Skeletal muscle cell (primary cell): ENCODE measurements at places on chromosomes 3 and 15.

GRCh38 chr3:18047052-18047451 is 304.6 kb upstream of the TBC1D5 start:
- DNase-seq: no peak

GRCh38 chr3:45881078-45882022 is 5.0 kb upstream of the CCR9 start:
- DNase-seq: no peak

GRCh38 chr3:125316246-125316645 is 58.9 kb downstream of the ZNF148 start:
- DNase-seq: no peak

- DNase-seq: no peak
Measured at GRCh38 chr3:165549665-165550064, 287.6 kb downstream of the BCHE start.

DNA sequence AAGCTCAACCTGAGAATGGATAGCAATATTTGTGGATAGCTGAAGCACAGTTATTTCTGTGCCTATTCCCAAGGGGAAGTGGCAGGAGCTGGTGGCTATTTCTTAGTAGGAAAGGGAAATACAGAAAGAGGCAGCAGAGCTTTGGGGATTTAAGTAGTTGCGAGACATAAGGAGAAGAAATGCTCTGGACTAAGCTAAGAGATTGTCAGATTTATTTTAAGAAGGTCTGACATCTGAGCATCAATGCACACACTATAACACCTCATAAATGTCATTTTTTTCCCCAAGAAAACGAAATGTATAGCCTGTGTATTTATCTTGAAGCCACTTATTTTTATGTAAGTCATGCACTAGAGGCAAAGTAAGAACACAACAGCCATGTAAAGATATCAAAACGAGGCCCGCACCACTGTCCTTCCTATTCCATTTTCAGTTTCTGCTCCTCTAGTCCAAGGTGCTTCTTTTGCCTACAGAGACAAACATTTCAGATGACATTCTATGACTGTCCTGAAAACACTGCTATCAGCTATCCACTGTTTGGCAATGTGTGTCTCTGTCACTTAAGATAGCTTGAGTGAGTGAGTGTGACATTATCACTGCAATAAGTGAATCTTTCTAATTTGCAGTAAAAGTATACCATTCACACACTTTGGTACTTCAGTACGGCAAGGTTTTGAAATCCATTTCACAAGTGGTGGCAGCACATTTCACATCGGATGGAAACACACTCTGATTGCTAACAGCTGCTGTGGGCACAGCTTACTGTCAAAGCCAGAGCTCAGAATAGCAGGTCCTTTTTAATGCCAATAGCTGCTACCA is 62.7 kb upstream of the ICE2 start:
- no peak for DNase-seq

GRCh38 chr15:62881056-62881455 is 161.5 kb upstream of the TPM1 start:
- no peak for DNase-seq

DNA sequence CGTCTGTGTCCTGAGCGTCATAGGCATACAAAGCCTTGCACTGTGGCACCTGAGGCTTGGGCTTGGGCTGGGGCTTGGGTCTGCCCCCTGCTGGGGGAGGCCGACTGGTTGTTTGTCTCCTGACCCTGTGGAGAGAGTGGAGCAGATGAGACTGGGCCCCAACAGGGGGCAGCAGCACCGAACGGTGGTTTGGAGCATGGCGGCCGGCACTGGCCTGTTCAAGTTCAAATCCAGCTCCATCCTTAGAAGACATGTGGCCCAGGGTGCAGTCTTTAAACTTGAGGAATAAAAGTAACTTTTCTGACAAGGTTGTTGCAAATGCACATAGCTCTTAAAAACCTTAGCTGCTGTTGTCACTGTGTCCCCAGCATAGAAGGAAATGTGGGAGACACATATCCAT is 33.3 kb downstream of the CCNB2 start:
- DNase-seq: no peak

- DNase-seq: no peak
Measured at GRCh38 chr15:47678040-47678439, 39.3 kb upstream of the SEMA6D start.

DNA sequence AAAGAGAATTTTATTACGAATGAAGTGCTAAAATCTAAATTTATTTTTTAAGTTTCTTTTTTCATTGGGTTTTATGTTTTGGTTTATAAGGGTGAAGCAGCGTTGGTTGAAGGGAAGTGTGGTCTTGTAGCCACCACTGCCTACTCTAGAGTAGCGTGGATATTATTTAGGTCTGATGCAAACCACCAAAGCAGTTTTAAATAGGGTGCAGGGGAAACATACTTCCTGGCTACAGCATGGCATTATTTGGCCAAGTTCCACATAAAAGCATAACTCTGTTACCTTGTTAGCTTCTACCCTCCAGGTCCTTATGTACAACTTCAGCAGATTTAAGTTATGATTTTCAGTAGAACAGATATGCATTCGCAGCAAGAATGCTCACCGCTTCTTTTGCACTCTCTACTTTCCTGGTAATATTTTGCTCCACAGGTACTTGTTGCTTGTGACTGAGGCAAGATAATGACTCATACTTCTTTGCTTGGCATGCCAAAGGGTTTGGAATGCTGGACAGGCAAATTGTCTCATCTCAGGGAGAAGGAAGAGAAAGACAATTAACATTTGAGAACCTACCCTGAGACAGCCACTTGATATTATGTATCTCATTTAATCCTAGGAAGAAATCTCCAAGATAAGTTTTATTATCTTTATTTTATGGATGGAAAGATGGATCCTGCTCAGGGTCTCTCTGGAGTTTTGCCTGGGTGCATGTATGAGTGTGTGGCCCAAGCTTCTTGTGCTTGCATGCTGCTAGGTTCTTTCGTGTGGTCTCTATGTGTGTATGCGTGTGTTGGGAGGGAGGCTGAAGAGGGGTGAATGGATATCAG is 5.4 kb downstream of the TGFBR2 start:
- no peak for DNase-seq

DNA sequence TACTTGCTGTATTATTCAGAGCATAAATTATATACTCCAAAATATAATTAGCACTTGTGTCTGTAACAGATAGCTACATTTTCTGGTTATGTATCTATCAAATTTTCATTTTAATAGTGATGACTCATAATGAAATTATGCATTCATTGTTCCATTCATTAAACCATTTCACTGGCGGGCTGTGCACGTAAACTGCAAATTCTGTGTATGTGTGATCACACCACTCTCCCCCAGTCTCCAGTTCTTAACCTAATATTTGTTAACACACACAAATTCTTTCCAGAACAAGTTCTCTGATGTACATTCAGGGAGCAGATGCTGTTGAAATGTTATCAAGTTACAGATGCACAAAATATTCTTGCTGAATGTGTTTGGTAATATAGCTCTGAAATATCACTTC is 3.8 kb upstream of the KCNMB2 start:
- no peak for DNase-seq

- no peak for DNase-seq
Measured at GRCh38 chr3:58574106-58574505, 3.1 kb downstream of the FAM107A start.

GRCh38 chr3:53645754-53646153 is 151.3 kb downstream of the CACNA1D start:
- no peak for DNase-seq

- no peak for DNase-seq
Measured at GRCh38 chr3:123706871-123707270, 122.0 kb upstream of the HACD2 start.

DNA sequence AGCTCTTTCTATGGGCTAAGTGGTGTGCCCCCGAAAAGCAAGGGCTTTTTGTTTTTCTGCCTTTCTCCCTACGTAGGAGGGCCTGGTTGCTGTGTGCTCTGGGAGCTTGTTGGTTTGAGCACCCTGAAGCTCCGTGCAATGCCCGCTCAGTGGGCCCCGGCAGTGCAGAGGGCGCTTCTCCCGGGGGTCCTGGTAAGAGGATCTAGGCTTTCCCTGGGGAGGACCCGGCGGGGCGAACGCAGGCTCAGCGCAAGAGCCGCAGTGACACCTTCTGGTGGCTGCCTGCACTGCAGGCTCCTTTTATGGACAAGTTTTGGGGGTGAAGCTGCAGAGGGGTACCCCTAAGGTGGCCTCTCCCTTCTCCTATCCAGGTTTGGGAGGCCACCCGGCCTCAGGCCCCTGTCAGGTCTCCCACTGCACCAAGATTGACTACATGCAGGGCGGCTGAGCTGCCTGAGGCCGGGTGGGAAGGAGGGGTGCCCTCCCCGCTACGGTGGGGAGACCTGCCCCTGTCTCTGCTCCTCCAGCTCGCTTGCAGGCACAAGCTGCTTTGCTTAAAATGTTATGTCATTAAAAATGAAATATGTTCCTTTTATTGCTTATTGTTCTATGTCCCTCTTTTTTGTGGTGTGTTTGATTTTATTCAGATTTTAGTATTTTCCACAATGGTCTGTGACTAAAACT is 387.9 kb downstream of the GABRG3 start:
- no peak for DNase-seq

- no peak for DNase-seq
Measured at GRCh38 chr15:64731805-64732151, 43.6 kb downstream of the RBPMS2 start.

DNA sequence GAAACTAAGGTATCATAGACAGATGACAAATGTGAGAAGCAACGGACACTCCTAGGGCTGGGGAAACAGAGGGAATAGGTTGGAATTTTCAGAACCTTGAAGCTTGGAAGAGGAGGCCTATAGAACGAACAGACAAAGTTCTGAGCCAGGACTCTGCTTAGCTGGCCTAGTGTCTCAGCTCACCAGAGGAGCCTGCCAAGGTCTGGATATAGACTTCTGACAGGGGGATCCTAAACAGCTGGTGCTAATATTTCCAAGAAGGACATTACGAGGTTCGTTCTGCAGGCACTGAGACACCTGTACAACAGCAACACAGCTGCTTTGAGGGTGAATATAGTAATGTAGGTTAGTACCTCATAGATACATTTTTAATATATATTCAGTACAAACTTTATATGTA is 266.3 kb downstream of the CHL1 start:
- DNase-seq: no peak

GRCh38 chr3:40387001-40387894 is at the start of gene ENTPD3:
Gene ENTPD3 (plus strand): TSS chr3:40387184. CDS start chr3:40388058, 874 bp downstream.
- DNase-seq: no peak

DNA sequence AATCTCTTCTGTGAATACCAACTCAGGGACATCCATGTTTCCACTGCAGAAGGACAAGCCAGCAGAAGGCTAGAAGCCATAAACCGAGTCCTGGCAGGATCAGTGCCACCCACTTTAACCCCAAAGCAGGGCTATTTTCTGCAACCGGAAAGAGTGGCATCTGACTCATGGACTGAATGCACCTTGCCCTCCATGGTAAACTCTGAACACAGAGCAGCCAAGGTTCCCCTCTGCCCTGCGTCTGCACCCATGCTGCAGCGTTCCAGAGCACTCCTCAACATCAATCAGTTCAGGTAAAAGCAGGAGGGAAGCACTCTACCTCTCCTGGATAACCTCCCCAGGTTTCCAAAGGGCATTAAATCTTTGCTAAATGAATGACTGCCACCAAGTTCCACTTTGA is 801 bp upstream of the NGRN start:
- no peak for DNase-seq

- no peak for DNase-seq
Measured at GRCh38 chr3:142168514-142168913, 19.2 kb upstream of the TFDP2 start.

DNA sequence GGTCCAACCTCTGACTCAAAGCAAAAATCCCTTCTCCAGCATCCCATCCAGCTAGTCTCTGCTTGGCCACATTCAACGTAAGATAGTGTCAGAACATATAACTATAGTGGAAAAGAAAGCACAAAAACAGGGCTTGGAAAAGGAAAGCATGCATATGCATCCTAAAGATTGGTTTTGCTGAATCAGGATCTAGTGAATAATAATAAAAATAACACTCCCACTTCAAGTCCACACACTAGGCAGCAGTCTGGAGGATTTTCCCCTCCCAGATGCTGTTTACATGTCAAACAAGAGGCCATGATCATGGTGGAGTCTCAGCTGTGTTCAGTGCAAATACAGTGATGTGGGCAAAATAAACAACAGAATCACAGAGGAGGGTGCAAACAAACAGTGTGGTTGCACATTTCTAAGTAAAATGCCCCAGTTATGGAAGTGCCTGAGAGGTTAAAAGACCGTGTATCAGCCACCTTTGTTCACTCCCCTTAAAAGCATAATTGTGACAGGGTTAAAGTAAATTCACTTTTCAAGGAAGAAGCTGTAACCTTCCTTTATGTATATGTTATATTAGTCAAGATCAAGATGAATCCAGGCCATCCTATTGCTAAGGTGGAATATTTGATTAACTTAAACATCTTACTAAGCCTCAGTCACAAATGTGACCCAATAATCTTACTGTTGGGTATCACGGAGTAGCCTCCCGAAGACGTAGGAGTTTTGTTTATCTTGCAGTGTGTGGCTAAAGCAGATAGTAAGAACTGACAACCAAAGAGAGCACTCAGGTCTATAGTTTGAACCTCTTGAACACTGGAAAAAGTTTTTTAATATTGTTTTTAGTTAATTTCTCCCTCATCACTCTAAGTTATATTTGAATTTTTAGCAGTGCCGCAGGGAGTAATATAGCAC is 424.5 kb downstream of the SOX2 start:
- no peak for DNase-seq

GRCh38 chr3:46334741-46335478 is 19.0 kb upstream of the CCR2 start:
- DNase-seq: peak; percentile 6

DNA sequence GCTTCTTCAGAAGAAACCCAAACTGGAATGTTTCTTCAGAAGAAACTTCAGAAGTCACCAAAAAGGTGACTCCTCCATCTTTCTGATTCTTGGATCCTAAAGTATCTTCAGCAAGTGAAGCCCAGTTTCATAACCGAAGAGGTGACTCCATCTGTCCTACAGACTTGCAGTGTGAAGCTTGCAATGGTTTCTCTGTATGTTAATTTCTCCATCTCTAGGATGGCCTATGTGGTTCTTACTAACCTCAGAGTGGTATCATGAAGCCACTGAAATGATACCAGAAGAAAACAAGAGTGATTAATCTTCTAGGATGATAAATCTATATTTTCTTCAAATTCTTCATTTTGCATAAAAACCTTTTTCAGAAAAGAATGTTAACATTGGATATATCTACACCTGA is 495 bp upstream of the AQP9 start:
- DNase-seq: no peak

GRCh38 chr15:46091860-46092450 is 457.1 kb downstream of the SQOR start:
- no peak for DNase-seq

DNA sequence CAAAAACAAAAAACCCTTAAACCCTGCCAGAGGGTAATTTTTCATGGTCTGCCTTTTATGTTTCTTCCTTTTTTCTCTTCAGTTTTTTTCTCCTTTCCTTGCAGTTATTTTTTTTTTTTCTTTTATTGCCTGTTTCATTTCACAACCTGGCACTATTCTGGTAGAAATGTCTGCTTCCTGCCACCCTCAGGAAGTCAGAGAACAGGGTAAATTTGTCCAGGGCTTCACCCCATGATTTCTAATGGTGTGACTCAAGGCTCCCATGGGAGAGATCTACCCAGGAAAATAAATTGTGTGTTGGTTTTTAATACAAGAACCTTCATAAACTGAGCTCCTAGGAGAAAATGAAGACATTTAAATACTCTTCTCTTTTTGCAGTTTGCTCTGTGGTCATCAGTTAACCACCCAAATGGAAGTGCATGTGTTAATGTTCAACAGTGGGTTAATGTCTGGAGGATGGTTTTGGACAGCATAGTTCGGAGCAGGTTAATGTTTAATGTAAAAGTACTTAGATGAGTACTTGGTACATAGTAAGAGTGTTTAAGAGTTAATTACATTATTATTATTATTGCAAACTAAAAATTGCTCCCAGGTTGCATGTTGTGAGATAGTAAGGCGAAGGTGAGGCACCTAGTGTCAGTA is 45.9 kb downstream of the CGNL1 start:
- DNase-seq: no peak
